H9 (cell line): ENCODE measurements at places on chromosomes 4 and X.

- no peak for DNase-seq
These were observed 241.6 kb downstream of the MGST2 start for GRCh38 chr4:139907001-139907809.

DNA sequence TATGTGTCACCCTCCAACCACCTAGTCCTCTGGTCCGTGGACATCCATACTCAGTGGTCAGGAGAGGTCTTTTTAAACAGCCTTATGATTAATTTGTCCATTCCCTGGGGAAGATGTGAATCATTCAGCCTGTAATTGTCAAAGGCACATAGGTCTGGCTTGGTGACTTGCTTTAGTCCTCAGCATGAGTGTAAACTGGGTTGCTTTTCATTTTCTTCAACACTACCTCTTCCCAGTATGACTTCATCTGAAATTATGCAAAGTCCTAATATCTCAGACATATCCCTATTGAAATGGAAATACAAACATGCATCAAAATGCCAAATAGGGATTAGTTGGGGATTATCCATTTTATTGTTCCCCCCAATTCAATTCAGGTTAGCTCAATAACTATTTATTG, 208.3 kb upstream of the AMOT start:
- DNase-seq, result no peak

- DNase-seq, result no peak
These were observed 2.6 kb downstream of the MCUB start for GRCh38 chr4:109562457-109563239.

DNA sequence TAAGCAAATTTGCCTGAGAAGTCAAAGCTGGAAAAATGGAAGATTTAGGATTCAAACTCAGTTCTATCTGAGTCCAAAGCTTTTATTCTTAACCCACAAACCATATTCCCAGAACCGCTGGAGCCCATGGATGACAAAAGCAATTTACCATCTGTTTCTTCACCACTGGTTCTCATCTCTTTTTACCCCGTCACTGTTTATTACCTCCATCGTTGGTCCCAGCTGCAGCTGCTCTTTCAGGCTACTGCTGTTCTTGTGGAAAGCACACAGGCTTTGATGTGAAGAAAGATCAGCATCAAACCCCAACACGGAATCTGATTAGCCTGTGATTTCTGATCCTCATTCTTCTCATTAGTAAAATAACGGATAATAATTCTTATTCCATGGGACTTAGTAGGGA, 9.5 kb downstream of the FBXO8 start:
- no peak for DNase-seq

DNA sequence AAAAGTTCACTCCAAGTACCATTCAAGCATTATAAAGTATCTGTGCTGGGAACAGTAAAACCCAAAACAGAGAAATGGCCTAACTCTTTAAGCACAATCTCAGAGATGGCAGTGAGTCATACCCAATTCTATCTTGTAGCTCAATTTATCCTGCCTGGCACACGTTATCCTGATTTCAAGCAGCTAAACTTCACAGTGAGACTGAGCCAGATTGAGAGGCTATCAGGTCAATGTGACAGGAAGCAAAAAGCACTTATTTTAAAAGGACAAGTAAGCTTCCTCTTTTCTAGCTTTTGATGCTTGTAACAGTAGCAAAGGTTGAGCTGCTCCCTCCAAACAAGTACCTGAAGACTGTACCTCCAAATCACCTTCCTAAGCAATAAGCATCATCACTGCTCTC, 324.9 kb downstream of the NAF1 start:
- no peak for DNase-seq

DNA sequence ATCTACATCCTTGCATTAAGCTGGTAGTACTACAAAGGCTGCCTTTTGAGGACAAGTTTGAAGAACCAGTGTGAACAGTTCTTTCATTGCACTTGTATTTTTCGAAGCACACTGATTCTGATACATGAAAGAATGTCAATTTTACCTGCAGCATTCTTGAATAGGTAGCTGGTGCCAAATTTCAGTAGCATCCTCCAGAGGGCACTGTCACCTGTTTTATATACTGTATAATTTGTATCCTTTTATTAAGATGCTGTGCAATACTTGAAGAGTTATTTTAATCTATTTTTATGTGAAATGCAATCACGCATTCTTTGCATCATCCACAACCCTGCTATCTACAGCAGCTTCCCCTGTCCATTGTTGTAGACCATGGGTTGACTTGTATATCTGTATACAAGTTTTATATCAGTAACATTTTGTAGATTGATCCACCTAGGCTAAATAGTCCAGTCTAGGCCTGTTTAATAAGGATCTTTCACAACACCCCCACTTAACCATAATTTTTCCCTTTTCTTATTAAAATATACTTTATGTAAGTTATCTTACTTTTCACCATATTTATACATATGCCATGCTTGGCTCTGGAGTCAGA, 325.7 kb downstream of the PCDH7 start:
- DNase-seq, result no peak

DNA sequence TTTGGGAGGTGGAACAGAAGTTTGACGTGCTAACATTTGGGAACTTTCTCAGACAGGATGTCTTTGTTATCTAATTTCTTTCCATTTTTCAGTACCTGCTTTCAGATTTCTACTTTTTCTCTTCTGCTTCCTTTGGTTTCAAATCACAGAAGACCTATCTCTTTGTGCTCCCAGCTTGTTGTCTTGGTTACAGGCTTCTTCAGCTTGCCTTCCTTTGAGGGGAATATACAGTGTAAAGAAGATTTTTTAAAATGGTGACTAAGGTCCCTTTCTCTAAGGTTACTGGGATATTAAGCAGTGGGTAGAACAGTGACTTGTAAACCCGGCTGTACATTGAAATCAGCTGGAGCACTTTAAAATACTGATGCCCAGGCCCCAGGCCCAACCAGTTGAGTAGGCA, 48.0 kb downstream of the TMEM164 start:
- no peak for DNase-seq

DNA sequence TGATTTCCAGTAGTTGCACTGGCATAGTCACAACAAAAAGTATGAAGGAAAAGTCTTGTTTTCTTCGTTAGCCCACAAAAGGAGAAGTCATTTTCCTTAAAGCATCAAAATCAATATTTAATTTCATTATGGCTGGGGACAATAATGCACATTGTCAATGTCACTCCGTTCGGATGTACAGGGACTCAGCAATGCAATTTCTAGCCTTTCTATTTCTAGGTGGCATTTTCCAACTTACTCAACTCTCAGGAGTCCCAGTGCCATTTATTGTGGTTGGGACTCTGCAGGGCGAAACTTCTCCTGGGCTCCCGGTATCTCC, 99.6 kb downstream of the CEP135 start:
- DNase-seq, result no peak

DNA sequence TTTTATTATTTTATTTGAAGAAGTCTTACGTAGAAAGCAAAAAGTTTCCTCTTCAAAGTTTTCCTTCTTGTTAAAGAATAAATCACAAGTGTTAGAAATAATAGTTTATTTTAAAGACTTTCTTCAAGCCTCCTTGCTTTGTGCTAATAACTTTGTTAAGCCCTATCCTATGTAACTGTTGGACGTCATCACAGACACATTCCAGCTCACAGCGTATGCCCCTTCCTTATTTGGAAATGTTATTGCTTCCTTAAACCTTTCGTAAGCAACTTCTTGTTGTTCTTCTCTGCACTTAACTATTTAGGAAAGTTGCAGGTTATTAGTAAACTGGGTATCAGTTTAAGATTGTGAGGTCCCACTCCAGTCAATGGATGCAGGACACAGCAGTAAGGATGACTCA, 7.6 kb upstream of the SRD5A3 start:
- no peak for DNase-seq

DNA sequence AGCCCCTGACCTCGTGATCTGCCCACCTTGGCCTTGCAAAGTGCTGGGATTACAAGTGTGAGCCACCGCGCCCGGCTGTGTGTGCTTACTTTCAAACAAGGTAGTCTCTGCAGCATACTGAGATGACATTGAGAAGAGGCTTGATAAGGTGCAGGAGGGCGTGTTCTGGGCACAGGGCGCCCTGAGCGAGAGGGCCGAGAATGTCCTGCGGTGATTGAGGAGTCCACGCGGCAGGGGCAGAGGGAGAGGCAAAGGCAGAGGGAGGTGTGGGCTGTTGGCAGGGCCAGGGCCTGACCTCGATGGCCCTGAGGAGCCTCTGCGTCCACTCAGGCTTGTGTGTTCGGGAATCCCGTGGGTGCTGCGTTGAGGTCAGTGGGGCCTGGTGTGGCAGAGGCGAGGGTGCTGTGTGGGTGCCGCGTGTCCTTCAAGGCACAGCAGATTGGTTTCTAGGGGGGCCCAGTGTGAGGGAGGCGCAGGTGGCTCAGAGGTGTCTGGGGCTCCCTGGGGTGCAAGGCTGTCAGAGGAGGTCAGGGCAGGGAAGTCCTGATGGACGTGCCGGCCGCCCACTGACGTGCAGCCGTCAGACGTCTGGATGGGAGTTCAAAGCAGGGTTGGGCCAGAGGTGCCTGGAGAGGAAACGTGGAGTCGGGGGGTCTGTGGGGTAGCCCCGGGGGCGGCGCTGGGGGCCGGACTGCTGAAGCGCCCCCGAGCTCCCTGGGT, 12.1 kb downstream of the PCGF3 start:
- no peak for DNase-seq

DNA sequence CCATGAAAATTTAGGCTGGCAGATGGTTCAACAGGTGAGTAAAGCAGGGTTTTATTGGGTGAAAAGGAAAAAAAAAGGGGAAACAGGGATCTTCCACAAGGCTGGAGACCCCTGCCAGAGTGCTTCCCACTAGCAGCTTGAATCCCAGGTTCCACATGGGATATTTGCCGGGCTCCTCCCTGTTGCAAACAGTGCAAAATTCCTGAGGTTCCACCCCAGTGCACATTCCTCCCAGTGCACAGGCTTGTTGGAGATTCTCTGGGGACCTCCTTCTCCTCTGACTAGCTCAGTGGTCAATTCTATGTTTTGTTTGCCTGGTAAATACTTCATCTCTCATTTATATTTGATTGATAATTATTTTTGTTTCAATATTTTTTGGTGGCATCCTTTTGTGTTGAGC, 66.4 kb upstream of the UGT2B15 start:
- DNase-seq, result no peak

GRCh38 chrX:17095161-17095560, 148.7 kb downstream of the REPS2 start:
- DNase-seq, result no peak

- no peak for DNase-seq
These were observed 20.9 kb downstream of the CLRN2 start for GRCh38 chr4:17535906-17536305.

GRCh38 chr4:113575401-113575800, 186.1 kb downstream of the CAMK2D start:
- no peak for DNase-seq
